SJCRH30 (cell line): ENCODE measurements at places on chromosomes 2 and 18. TPM values are rescaled to one million over a fixed set of nuclear protein-coding genes. Genes with fewer than 3 reads are reported as not detected.

ALPI gene
- not detected in 2 replicates for total RNA-seq

DNA sequence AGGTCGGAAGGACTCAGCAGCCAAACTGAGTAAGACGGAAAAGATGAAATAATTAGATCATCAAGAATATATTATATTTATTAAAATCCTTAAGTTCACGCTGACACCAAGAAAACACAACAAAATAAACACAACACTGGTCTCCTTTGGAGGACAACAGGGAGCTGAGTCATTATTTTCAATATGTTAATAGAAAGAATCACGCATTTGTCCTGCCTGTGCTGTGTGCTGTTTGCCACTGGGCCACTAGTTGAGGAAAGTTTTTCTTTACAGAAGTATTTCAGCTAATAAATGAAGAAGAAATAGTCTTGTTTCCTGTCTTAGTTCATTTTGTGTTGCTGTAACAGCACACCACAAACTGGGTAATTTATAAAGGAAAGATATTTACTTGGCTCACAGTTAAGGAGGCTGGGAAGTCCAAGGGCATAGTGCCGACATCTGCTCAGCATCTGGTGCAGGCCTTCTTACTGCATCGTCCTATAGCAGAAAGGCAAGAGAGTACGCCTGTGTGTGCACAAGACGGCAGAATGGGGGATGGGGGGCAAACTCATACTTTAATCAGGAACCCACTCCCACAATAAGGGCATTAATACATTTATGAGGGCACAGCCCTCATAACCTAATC is 88.0 kb downstream of the TCF7L1 start:
- peaks cover 8% of the 10 kb centered on the region for H3K4me1 ChIP-seq
- H3K27ac ChIP-seq, result no peak overlapping the region
- DNase-seq, result no peak
- H3K27me3 ChIP-seq, result no peaks in the 10 kb centered on the region
- H3K36me3 ChIP-seq, result peaks cover 16% of the 10 kb centered on the region; the same call in 1 of the 2 replicates

LIPG gene
- 37.0 and 37.3 TPM in 2 replicates for total RNA-seq

DNA sequence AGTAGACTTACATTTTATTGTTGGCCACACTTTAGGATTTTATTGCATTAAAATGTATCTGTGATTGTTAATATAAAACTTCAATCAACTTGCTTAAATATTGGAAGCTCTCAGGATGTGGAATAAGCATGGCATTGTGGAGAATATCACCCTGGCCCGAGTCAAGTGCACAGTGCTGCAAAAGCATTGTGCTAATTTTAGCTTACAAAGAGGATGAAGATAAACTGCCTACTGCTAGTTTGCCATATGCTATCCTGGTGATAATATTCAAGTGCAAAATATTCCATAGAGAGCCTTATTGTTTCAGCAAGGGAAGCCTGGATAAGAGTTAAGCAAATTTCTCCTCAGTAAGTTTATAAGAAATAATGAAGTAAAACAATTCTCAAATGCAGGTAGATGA is 54.5 kb downstream of the MEIS1 start:
- H3K4me3 ChIP-seq, result no peak overlapping the region
- H3K36me3 ChIP-seq, result no peaks in the 10 kb centered on the region
- no peaks in the 10 kb centered on the region for H3K27me3 ChIP-seq
- no peak overlapping the region for H3K27ac ChIP-seq
- no peaks in the 10 kb centered on the region for H3K4me1 ChIP-seq
- no peak for DNase-seq

NEU2 gene
- total RNA-seq, result not detected in 2 replicates

DNA sequence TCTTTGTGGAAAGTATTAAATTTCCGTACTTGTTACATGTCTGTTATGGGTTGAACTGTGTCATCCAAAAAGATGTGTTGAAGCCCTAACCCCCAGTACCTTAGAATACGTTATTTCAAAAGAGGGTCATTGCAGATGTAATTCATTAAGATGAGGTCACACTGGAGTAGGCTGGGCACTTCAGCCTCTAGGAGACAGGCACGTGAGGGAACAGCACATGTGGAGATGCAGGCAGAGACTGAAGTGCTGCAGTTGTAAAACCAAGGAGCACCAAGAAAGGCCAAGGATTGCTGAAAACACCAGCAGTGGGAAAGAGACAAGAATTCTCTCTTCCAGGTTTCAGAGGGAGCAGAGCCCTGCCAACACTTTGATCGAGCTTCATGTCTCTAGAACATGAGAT is 4.6 kb upstream of the RHBDD1 start:
- no peaks in the 10 kb centered on the region for H3K27me3 ChIP-seq
- no peak overlapping the region for H3K4me3 ChIP-seq
- H3K36me3 ChIP-seq, result no peaks in the 10 kb centered on the region

GRCh38 chr2:36706021-36706876 is 9.7 kb downstream of the VIT start:
- DNase-seq, result no peak
- H3K4me1 ChIP-seq, result peaks cover 26% of the 10 kb centered on the region
- H3K27me3 ChIP-seq, result no peaks in the 10 kb centered on the region
- H3K27ac ChIP-seq, result peak overlapping the region; percentile 92

- no peaks in the 10 kb centered on the region for H3K4me1 ChIP-seq
- H3K36me3 ChIP-seq, result no peaks in the 10 kb centered on the region
- DNase-seq, result no peak
- no peak overlapping the region for H3K4me3 ChIP-seq
- H3K27me3 ChIP-seq, result no peaks in the 10 kb centered on the region
These were observed 170.7 kb downstream of the CYRIA start for GRCh38 chr2:16494836-16495508.

GRCh38 chr2:136613096-136613495 is 152.2 kb upstream of the THSD7B start:
- no peaks in the 10 kb centered on the region; the same call in 1 of the 2 replicates for H3K27me3 ChIP-seq
- H3K27ac ChIP-seq, result no peak overlapping the region
- H3K36me3 ChIP-seq, result no peaks in the 10 kb centered on the region
- no peak for DNase-seq
- H3K4me3 ChIP-seq, result no peak overlapping the region

GRCh38 chr2:174972924-174973323 is 32.3 kb downstream of the CHN1 start:
- peaks cover 26% of the 10 kb centered on the region for H3K4me1 ChIP-seq
- no peaks in the 10 kb centered on the region for H3K27me3 ChIP-seq

RAB27B gene
- not detected in 2 replicates for total RNA-seq

- no peaks in the 10 kb centered on the region for H3K27me3 ChIP-seq
- 0 out of 2 replicates have a peak, but pooled peaks cover 2% of the 10 kb centered on the region for H3K36me3 ChIP-seq
- H3K4me3 ChIP-seq, result no peak overlapping the region
- H3K4me1 ChIP-seq, result peaks cover 29% of the 10 kb centered on the region
- peak; percentile 40 for DNase-seq
These were observed 284.6 kb upstream of the CCDC68 start for GRCh38 chr18:55243857-55244256.

- H3K27me3 ChIP-seq, result no peaks in the 10 kb centered on the region
- no peak for DNase-seq
- no peak overlapping the region for H3K27ac ChIP-seq
- no peaks in the 10 kb centered on the region for H3K4me1 ChIP-seq
These were observed 46.2 kb upstream of the CCDC141 start for GRCh38 chr2:179096090-179096489.

DNA sequence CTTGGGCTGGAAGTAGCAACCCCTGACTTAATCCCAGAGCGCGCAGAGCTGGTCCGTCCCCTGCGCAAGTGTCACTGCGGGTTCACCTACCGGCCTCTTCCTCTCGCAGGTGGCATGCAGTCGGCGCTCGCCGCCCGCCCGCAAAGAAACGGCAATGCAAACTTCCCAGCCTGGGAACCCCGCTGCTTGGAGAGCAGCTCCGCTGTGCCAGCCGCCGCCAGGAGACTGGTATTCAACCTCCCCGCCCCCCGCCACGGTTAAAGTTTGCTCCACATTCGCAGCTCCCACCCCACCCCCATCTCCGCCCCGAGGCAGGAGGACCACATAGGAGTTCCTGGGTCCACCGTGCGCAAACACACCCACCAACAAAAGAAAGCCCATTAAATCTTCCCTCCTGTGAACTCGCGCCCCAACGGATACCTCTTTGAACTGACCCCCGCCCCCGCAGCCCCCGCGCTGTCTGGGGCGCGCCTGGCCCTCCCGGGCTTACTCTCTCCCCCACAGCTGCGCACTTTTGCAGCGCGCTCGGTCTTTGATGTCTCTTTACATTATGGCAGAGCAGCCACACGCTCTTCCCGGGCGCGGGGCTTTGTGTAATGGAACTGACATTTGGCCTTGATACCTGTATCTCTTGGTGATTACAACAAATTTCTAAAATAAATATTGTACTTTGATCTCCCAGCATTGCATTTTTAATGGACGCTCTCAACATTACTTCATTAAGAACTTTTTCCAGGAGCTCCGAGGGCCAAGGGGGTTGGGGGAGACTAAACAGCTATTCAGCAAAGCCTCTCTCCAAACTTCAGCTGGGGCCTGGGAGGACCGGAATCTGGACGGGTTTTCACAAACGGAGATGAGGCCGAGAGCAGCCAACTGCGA is 3.1 kb upstream of the SP5 start:
- H3K27me3 ChIP-seq, result no peaks in the 10 kb centered on the region
- H3K27ac ChIP-seq, result no peak overlapping the region
- peak overlapping the region; percentile 58 for H3K4me3 ChIP-seq
- peak; percentile 61 for DNase-seq
- H3K36me3 ChIP-seq, result no peaks in the 10 kb centered on the region

DNA sequence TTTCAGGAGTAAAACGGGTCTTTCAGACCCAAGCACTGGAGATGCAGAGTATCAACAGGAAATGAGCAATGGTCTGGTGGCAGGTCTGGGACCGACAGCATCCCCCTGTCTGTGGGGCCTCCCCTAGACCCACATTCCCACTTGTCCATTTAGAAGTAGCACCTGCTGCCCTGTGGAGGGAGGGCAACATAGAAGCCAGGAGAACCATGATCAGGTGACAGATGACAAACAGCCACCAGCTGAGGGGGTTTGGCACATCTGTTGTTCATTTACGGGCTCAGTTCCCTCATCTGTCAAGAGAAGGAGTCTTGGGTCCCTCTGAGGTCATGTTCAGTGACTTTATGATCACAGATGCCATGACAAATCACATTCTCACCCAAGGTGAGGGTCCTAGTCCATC is 77.9 kb upstream of the SLC66A3 start:
- H3K27me3 ChIP-seq, result 0 out of 2 replicates have a peak, but pooled peaks cover 5% of the 10 kb centered on the region
- DNase-seq, result no peak
- no peaks in the 10 kb centered on the region for H3K36me3 ChIP-seq
- H3K4me3 ChIP-seq, result no peak overlapping the region
- no peak overlapping the region for H3K27ac ChIP-seq

- no peaks in the 10 kb centered on the region for H3K27me3 ChIP-seq
- no peak overlapping the region for H3K4me3 ChIP-seq
- H3K4me1 ChIP-seq, result no peaks in the 10 kb centered on the region
- H3K36me3 ChIP-seq, result no peaks in the 10 kb centered on the region
- no peak for DNase-seq
These were observed 264.8 kb downstream of the ANAPC1 start for GRCh38 chr2:111618978-111619902.

REEP1 gene
- 2.1 and 2.3 TPM in 2 replicates for total RNA-seq
